Large intestine (tissue), 12 donors: ENCODE measurements at places on chromosomes 5 and 9. TPM values are rescaled to one million over a fixed set of nuclear protein-coding genes. Genes with fewer than 3 reads are reported as not detected.

- DNase-seq, result no peak
- peaks cover 6% of the 10 kb centered on the region for H3K27me3 ChIP-seq
- H3K4me1 ChIP-seq, result no peaks in the 10 kb centered on the region
- H3K27ac ChIP-seq, result no peak overlapping the region
- no peak overlapping the region for H3K4me3 ChIP-seq
Observed at GRCh38 chr5:57366744-57367143, 115.9 kb downstream of the ACTBL2 start.

DNA sequence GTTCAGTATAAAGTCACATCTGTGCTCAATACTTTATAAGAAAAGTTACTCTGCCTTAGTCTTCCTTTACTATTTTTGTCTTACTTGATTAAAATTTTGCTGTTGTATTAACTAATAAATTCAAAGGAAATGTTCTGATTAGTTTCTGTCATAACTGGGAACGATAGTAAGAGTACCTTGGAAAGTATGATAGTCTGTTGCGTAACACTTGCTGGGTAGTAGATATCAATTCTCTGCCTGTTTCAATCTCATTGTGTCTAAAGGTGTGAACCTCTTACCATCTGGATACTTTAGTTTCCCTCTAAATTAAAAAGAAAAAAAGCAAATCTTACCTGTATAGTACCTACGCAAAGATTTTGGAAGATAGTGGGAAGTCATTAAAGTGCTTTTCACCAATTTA, 48.5 kb downstream of the COMMD10 start:
- H3K4me1 ChIP-seq, result no peaks in the 10 kb centered on the region
- H3K4me3 ChIP-seq, result no peak overlapping the region
- peaks cover 2% of the 10 kb centered on the region for H3K36me3 ChIP-seq
- no peak overlapping the region for H3K27ac ChIP-seq
- no peaks in the 10 kb centered on the region for H3K27me3 ChIP-seq

DNA sequence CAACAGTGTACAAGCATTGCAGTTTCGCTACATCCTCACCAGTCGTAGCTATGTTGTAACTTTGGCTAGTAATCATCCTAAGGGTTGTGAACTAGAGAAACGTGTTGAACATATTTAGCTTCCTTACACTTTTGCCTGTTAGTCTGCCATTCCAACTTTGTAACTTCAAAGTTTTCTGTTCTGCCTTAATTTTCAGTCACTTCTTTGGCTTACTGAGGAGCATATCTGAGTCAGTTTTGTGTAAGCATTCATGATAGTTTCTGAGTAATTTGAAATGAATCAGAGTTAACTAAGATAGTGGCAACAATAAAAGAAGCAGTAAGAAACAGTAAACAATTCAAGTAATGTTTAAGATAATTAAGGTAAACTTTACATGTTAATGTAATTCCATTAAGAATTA, 58.9 kb upstream of the MCCC2 start:
- no peak overlapping the region for H3K27ac ChIP-seq
- no peaks in the 10 kb centered on the region for H3K4me1 ChIP-seq
- H3K36me3 ChIP-seq, result peaks cover 25% of the 10 kb centered on the region

GRCh38 chr9:18666348-18666747, 192.4 kb downstream of the ADAMTSL1 start:
- DNase-seq, result no peak
- H3K4me3 ChIP-seq, result no peak overlapping the region
- H3K36me3 ChIP-seq, result no peaks in the 10 kb centered on the region

DNA sequence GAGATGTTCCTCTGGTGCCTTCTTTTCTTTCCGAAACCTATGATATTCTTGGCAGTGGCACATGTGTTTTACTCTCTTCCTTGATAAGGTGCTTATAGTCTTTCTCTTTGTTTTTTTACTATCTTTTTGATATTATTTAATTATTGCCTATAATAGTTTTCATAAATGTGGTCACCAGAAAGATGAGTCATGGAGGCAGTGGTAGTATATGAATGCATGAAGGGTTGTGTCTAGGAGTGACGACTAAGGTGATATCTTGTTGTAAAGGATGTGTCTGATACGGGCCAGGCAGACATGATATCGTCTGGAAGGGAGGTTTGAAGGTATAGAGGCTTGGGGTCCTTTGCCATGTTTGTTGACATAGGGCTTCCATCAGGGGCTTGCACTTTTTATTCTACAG, 36.8 kb downstream of the SLC44A1 start:
- no peaks in the 10 kb centered on the region for H3K36me3 ChIP-seq
- H3K4me3 ChIP-seq, result no peak overlapping the region
- peaks cover 13% of the 10 kb centered on the region for H3K4me1 ChIP-seq
- no peak overlapping the region for H3K27ac ChIP-seq
- no peak for DNase-seq

- no peaks in the 10 kb centered on the region for H3K36me3 ChIP-seq
- H3K27me3 ChIP-seq, result peaks cover 2% of the 10 kb centered on the region
- no peak for DNase-seq
- no peaks in the 10 kb centered on the region for H3K4me1 ChIP-seq
Observed at GRCh38 chr5:55860288-55860687, 9.1 kb downstream of the IL31RA start.

- peaks cover 2% of the 10 kb centered on the region for H3K36me3 ChIP-seq
- no peak overlapping the region for H3K4me3 ChIP-seq
- no peaks in the 10 kb centered on the region for H3K4me1 ChIP-seq
- DNase-seq, result no peak
- H3K27ac ChIP-seq, result no peak overlapping the region
Observed at GRCh38 chr9:5008202-5008601, 23.1 kb downstream of the JAK2 start.

DNA sequence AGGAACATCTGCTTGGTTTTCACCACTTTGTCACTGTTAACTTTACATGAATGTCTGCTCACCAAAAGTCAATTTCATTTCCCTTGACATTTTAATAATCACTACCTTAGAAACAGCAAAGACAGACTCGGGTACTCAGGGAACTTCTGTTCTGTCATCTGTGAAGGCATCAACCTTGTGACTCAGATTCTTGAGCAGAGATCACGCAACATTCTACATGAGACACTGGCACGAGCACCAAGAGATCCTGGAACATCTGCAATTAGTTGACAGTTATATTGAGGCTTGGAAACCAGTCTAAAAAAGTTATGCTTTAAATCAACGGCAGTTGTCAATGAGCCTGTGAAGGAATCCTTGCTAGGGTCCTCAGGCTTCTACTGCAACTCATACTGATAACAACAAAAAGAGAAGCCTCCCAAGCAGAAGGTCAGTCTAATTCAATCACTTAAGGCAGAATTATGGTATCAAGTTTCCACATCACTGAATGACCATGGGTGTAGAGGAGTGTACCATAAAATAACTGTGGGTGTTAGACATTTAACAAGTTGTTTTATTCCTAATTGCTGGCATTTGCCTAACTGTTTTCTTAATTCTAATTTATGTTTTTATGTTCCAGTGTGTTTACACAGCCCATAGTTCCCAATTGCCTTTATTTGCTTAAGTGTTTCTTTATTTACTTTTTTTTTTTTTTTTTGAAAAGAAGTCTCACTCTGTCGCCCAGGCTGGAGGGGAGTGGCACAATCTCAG, 3.3 kb upstream of the PBX3 start:
- H3K36me3 ChIP-seq, result no peaks in the 10 kb centered on the region
- no peak overlapping the region for H3K4me3 ChIP-seq
- no peak overlapping the region for H3K27ac ChIP-seq
- H3K27me3 ChIP-seq, result peaks cover 38% of the 10 kb centered on the region
- H3K4me1 ChIP-seq, result peaks cover 11% of the 10 kb centered on the region
- no peak for DNase-seq

- no peaks in the 10 kb centered on the region for H3K27me3 ChIP-seq
- no peak overlapping the region for H3K4me3 ChIP-seq
- no peaks in the 10 kb centered on the region for H3K4me1 ChIP-seq
Observed at GRCh38 chr5:163908253-163908652, 402.8 kb downstream of the MAT2B start.

GRCh38 chr5:9653811-9654210, 23.7 kb upstream of the TAS2R1 start:
- H3K27ac ChIP-seq, result no peak overlapping the region
- no peaks in the 10 kb centered on the region for H3K4me1 ChIP-seq
- H3K36me3 ChIP-seq, result no peaks in the 10 kb centered on the region
- DNase-seq, result peak; percentile 7
- H3K4me3 ChIP-seq, result no peak overlapping the region

- no peak overlapping the region for H3K4me3 ChIP-seq
- H3K27me3 ChIP-seq, result no peaks in the 10 kb centered on the region
- H3K27ac ChIP-seq, result no peak overlapping the region
- DNase-seq, result no peak
- H3K4me1 ChIP-seq, result no peaks in the 10 kb centered on the region
- H3K36me3 ChIP-seq, result peaks cover 26% of the 10 kb centered on the region
Observed at GRCh38 chr9:93013856-93014582, 44.5 kb upstream of the SUSD3 start.

- no peak overlapping the region for H3K27ac ChIP-seq
- DNase-seq, result no peak
- peaks cover 5% of the 10 kb centered on the region for H3K4me1 ChIP-seq
- no peak overlapping the region for H3K4me3 ChIP-seq
- H3K36me3 ChIP-seq, result no peaks in the 10 kb centered on the region
Observed at GRCh38 chr5:171525085-171525484, 105.6 kb downstream of the FGF18 start.

DNA sequence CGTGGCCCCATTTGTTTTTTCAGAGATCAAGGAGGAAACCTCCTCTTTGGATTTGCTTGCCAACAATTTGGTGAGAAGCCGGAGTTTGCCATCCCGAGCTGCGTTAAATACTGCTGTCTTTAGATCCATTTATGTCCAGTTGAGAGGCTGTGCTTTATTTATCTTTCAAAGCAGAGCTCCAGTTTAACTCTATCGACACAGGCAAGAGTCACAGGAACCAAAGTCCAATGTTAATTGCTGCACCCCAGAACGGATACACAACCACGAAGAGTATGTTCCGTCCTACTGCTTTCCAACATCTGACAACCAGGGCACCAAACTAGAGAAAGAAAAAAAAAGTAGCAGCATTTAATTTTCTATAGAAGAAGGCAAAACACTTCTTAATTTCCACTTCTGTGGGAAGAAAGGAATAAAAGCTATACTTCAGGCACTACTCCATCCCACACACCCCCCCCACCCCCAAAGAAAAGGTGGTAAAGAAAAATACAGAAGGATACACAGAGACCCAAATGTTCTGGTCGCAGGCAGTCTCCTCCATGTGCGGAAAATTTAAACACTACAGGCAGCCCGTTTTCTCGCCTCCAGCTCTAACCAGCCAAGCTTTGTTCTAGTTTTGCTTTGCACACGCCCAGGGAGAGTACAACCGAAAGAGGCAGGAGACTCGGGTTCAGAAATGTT, 1.1 kb downstream of the FEM1C start:
- peak overlapping the region; percentile 99 for H3K27ac ChIP-seq
- peak; percentile 88 for DNase-seq
- peaks cover 8% of the 10 kb centered on the region for H3K4me1 ChIP-seq
- H3K4me3 ChIP-seq, result peak overlapping the region; percentile 89
- no peaks in the 10 kb centered on the region for H3K27me3 ChIP-seq
- H3K36me3 ChIP-seq, result peaks cover 17% of the 10 kb centered on the region

DNA sequence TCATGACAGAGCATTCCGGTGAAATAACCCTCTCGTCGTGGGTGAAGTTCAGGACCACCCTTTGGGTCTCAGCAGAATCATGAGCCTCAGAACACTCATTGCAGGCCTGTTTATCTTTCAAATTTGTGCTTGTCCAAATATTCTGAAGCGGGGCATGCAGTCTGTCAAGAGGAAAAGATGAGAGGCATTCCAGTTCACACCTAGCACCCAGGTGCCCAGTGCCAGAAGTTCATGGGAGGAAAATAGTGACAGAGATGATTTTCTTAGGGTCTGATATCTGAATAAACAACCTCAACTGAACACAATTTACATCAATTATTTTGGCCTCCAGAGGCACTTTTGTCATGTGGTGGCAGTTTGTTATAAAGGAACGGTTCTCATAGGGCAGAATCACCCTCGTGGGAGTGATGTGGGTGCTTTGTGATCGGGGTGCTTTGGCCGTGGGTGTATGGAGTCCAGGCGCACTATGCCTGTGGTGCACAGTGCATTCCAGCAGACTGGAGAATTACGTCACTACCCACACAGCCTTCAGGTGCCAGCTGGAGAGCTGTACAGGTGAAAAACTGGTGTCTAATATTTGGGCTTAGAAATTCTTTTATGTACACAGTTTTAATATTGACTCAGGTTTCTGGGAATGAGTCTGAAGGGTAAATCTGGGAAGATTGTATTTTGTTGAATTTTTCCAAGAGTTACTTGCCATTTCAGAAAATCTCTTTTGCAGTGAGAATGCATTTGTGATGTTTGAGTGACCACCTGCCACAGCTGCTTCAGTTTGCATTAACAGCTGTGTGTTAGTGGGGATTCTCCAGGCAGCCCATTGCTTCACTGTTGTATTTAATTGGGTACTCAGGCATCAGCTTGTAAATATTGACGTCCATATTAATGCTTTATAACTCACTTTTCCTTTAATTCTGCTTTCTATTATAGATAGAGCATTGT, 289.3 kb downstream of the FANCC start:
- H3K4me3 ChIP-seq, result no peak overlapping the region
- peaks cover 21% of the 10 kb centered on the region for H3K36me3 ChIP-seq
- DNase-seq, result no peak
- H3K4me1 ChIP-seq, result peaks cover 65% of the 10 kb centered on the region

- no peak for DNase-seq
- H3K4me3 ChIP-seq, result no peak overlapping the region
- no peaks in the 10 kb centered on the region for H3K36me3 ChIP-seq
- no peak overlapping the region for H3K27ac ChIP-seq
- no peaks in the 10 kb centered on the region for H3K27me3 ChIP-seq
Observed at GRCh38 chr5:67437905-67438845, 241.6 kb upstream of the CD180 start.

DNA sequence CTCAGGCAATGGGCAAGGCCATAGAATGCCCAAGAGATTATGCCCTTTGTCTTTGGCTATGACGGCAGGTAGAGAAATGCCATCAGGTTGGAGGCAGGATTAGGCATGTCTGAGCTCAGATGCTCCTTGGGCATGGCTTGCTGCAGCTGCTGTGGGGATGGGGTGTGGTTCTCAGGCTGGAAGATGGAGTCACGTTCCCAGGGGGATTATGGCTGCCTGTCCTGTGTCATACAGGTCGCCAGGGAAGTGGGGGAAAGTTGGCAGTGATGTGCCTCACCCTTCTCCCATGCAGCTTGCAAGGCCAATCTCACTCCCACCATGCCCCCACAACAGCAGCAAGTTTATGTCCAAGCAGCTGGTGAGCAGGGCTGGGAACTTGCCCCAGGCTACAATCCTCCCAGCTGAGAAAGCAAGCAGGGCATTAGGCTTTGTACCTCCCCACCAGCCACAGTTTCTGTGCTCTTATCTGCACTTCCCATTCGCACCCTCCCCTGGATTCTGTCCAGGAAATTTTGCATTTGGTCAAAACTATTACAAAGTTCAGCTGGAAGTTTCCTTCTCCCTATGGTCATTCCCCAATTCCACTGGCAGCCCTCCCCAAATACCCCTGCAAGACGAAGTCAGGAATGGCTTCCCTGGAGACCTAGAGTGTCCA, 1788.0 kb upstream of the NUDT12 start:
- H3K4me3 ChIP-seq, result no peak overlapping the region
- no peaks in the 10 kb centered on the region for H3K27me3 ChIP-seq
- no peaks in the 10 kb centered on the region for H3K36me3 ChIP-seq
- H3K27ac ChIP-seq, result no peak overlapping the region
- no peaks in the 10 kb centered on the region for H3K4me1 ChIP-seq

- H3K36me3 ChIP-seq, result no peaks in the 10 kb centered on the region
- no peak overlapping the region for H3K27ac ChIP-seq
- H3K4me1 ChIP-seq, result no peaks in the 10 kb centered on the region
Observed at GRCh38 chr9:104577263-104577662, 8.3 kb downstream of the OR13C8 start.

The CAMLG gene
- 48.2 TPM for polyA plus RNA-seq

The DAPK1 gene
- polyA plus RNA-seq, result 24.9 TPM

The PCDHA5 gene
- polyA plus RNA-seq, result 0.46 TPM

The TMEFF1 gene
- polyA plus RNA-seq, result 2.4 TPM
